HCT116 (cell line): ENCODE measurements at places on chromosomes 4 and X. TPM values are rescaled to one million over a fixed set of nuclear protein-coding genes. Genes with fewer than 3 reads are reported as not detected.

DNA sequence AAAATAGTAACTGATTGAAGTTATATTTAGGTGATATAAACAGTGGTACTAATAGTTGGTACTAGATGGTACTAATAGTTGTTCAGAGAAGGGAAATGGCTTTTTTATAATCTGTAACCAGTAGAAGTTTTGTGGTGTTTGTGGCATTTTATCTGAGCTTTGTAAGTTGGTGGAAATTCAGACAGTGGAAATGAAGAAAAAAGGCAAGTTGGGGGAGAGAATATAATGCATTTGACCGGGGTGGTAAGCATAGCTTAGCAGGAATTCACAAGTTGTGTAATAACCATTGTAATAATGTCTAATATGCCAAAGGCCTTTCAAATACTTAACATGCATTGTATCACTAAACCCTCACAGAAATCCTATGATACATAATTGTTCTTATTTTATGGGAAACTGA lies 36.3 kb downstream of the DTHD1 start:
- DNase-seq = no peak
- H3K4me1 ChIP-seq = no peaks in the 10 kb centered on the region
- no peaks in the 10 kb centered on the region for H3K36me3 ChIP-seq
- no peak overlapping the region for H3K4me3 ChIP-seq

DNA sequence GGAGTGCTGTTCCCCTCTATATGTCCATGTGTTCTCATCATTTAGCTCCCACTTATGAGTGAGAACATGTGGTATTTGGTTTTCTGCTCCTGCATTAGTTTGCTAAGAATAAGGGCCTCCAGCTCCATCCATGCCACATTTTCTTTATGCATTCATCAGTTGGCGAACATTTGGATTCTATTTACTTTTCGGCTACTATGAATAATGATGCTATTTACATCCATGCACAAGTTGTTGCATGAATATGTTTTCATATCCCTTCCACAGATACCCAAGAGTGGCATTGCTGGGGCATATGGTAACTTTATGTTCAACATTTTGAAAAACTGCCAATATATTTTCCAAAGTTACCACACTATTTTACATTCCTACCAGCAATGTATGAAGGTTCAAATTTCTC lies 13.8 kb upstream of the DDX53 start:
- no peaks in the 10 kb centered on the region for H3K4me1 ChIP-seq
- H3K27me3 ChIP-seq = no peaks in the 10 kb centered on the region
- H3K4me3 ChIP-seq = no peak overlapping the region
- no peak overlapping the region for H3K27ac ChIP-seq
- no peak for DNase-seq
- H3K36me3 ChIP-seq = no peaks in the 10 kb centered on the region

- no peak overlapping the region for H3K27ac ChIP-seq
- H3K36me3 ChIP-seq = no peaks in the 10 kb centered on the region
- no peaks in the 10 kb centered on the region for H3K27me3 ChIP-seq
- H3K4me1 ChIP-seq = no peaks in the 10 kb centered on the region
- no peak for DNase-seq
Observed at GRCh38 chrX:67104982-67105757, 438.7 kb upstream of the AR start.

GRCh38 chr4:114599231-114599902 lies 760 bp downstream of the UGT8 start:
- H3K4me1 ChIP-seq = peaks cover 16% of the 10 kb centered on the region
- no peaks in the 10 kb centered on the region for H3K27me3 ChIP-seq
- H3K36me3 ChIP-seq = no peaks in the 10 kb centered on the region
- DNase-seq = peak; percentile 15
- peak overlapping the region; percentile 77 for H3K4me3 ChIP-seq

- no peaks in the 10 kb centered on the region for H3K27me3 ChIP-seq
- H3K27ac ChIP-seq = no peak overlapping the region
- no peak for DNase-seq
- no peaks in the 10 kb centered on the region for H3K4me1 ChIP-seq
- H3K36me3 ChIP-seq = no peaks in the 10 kb centered on the region
- H3K4me3 ChIP-seq = no peak overlapping the region
Observed at GRCh38 chr4:22215084-22215483, 266.5 kb upstream of the KCNIP4 start.

DNA sequence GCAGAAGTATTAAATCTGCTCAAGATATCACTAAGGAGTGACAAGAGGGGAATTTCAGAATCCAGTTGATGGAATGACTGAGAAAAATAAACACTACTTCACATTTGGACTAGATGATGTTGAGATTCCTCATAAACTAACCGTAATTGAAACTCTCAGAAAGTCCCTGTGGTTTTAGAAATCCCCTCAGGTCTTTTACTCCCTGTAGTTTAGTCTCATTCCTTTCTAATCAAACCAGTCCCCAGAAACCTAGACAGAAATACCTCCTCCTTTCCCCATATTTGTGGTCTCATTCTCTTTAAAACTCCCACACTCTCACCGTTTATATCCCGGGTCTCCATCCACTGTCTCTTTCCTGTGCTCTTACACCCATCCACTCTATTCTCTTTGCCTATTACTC lies 15.0 kb upstream of the TLR1 start:
- H3K27ac ChIP-seq = no peak overlapping the region
- no peaks in the 10 kb centered on the region for H3K27me3 ChIP-seq
- no peak overlapping the region for H3K4me3 ChIP-seq
- no peak for DNase-seq
- no peaks in the 10 kb centered on the region for H3K36me3 ChIP-seq

GRCh38 chr4:158111241-158111640 lies 61.6 kb downstream of the GASK1B start:
- DNase-seq = no peak
- no peaks in the 10 kb centered on the region for H3K36me3 ChIP-seq
- no peak overlapping the region for H3K27ac ChIP-seq
- no peaks in the 10 kb centered on the region for H3K4me1 ChIP-seq
- H3K27me3 ChIP-seq = no peaks in the 10 kb centered on the region
- H3K4me3 ChIP-seq = no peak overlapping the region

DNA sequence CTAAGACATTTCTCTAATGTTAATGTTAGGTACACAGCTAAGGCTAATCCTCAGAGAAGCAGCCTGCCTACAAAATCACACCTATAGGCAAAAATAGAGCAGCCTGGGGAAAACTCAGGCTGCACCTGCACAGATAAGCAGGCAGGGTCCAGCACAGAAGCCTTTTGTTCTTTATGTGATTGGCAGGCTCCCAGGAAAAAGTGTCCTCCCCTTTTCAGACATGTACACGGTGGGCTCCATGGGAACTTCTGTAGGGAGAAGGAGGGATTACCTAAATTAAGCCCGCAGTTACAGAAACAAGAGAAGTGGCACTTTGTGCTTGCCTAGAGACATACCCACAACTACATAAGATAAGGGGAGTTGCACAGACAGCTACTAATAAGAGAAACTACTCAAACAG lies 4.0 kb upstream of the HSPA4L start:
- no peaks in the 10 kb centered on the region for H3K27me3 ChIP-seq
- no peak for DNase-seq
- H3K4me3 ChIP-seq = no peak overlapping the region
- no peaks in the 10 kb centered on the region for H3K36me3 ChIP-seq

- no peaks in the 10 kb centered on the region for H3K4me1 ChIP-seq
- no peaks in the 10 kb centered on the region for H3K36me3 ChIP-seq
- no peaks in the 10 kb centered on the region for H3K27me3 ChIP-seq
- DNase-seq = peak; percentile 35
- no peak overlapping the region for H3K4me3 ChIP-seq
Observed at GRCh38 chr4:169492436-169493163, 119.8 kb downstream of the NEK1 start.

- no peaks in the 10 kb centered on the region for H3K36me3 ChIP-seq
- no peak for DNase-seq
- no peak overlapping the region for H3K27ac ChIP-seq
- H3K4me1 ChIP-seq = no peaks in the 10 kb centered on the region
- no peak overlapping the region for H3K4me3 ChIP-seq
Observed at GRCh38 chr4:40292313-40292759, 42.8 kb upstream of the CHRNA9 start.

DNA sequence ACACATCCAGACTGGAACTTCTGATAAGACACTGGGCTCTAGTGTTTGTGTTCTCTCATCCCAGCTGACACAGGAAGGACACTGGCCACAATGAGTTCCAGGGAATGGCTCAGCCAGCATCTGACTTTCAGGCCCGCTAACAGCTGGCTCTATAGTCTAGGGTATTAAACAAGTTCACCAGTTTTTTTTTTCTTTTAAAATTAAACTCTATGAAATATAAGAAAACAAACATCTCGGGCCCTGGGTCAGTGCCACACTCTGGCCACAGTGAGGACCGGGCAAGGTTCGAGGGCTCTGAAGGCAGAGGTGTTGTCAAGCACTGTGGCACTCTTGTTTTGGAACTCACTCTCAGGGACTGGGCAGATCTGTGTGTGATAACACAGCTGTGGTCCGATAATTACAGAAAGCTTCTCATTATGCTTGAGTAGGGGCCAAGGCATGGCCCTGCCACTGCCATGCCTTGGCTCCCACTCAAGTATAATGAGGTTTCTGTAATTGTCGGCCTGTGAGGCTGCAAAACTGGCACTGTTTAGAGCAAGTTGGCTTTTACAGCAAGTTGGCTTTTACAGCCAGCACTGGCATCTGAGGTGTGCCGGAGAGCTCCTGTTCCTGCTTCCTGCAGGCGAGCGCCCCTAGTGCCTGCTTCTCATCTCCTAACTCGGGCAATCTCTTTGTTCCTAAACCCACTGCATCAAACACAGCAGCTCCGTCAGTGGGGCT lies 62.8 kb downstream of the PPP1R2C start:
- no peaks in the 10 kb centered on the region for H3K27me3 ChIP-seq
- no peak overlapping the region for H3K27ac ChIP-seq
- DNase-seq = no peak
- H3K4me1 ChIP-seq = no peaks in the 10 kb centered on the region
- no peak overlapping the region for H3K4me3 ChIP-seq
- no peaks in the 10 kb centered on the region for H3K36me3 ChIP-seq

DNA sequence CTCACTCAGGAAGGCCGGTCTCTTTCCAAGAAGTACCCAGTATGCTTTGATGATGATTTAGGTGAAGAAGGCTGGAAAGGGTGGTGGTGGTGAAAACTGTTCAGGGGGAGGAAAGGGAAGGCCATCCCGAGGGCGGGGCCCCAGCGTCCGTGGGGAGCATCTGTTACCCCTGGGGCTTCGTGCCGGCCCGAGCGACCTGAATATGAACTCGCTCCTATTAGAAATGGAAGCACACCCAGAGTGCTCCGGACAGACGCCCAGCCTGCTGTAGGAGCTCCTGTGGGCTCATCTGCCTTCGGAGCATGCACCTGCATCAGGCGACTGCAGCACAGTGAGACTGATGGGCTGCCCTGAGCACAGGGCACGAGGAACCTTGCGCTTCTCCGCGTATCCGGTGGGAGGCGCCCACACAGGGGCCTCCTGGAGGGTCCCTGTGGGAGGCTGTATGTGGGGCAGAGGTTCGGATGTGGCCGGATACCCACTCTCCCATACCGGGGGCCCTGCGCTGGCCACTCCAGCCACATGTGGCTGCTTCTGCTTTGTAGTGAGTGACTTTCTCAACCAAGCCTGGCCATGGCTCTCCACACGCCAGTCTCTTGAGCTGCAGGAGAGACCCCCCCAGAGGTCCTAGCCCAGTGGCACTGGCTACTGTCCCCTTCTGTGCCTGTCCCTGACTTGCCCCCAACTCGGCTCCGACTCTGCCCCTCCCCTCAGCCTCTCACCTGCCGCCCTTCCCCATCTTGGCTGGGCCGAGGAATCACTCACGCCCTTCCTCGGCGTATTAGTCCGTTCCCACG lies 36.7 kb downstream of the FGFRL1 start:
- H3K4me1 ChIP-seq = peaks cover 38% of the 10 kb centered on the region
- H3K4me3 ChIP-seq = no peak overlapping the region
- no peak overlapping the region for H3K27ac ChIP-seq
- peaks cover 4% of the 10 kb centered on the region for H3K27me3 ChIP-seq
- DNase-seq = no peak
- H3K36me3 ChIP-seq = no peaks in the 10 kb centered on the region

DNA sequence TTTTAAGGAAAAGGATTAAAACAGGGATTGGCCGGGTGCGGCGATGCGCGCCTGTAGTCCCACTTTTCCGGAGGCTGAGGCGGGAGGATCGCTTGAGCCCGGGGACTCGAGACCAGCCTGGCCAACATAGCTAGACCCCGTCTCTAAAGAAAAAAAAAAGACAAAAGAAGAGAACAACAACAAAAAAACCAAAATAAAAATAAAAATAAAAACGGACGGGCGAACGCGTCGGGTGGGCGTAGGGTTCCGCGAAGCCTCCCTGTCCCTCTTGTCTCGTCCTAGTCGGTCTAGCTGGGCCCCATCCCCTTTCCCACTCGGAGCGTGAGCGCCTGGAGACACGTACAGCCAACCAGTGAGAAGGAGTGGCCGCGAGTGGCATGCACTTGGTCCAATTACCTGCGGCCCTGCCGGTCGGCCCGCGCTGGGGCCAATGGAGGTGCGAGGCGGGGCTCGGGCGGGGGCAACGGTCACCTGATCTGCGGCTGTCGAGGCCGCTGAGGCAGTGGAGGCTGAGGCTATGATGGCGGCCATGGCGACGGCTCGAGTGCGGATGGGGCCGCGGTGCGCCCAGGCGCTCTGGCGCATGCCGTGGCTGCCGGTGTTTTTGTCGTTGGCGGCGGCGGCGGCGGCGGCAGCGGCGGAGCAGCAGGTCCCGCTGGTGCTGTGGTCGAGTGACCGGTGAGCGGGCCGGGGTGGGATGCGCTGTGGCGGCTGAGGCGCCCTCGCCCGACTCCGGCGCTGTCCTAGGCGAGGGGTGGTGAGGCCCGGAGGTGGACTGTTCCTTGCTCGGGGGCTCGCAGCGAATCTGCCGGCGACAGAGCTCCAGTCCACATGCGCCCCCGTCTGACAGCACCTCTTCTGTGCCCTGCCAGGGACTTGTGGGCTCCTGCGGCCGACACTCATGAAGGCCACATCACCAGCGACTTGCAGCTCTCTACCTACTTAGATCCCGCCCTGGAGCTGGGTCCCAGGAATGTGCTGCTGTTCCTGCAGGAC lies at the start of gene ATP6AP1:
TSS of gene ATP6AP1 (plus strand) at position 502 of the 996 bp plus-strand sequence. CDS start at position 518, 16 bp downstream.
- peaks cover 22% of the 10 kb centered on the region; the same call in 1 of the 2 replicates for H3K4me1 ChIP-seq
- peak within 1 kb of the TSS; percentile 71 for H3K27ac ChIP-seq
- DNase-seq = peak; percentile 75
- H3K27me3 ChIP-seq = no peaks in the 10 kb centered on the region

DNA sequence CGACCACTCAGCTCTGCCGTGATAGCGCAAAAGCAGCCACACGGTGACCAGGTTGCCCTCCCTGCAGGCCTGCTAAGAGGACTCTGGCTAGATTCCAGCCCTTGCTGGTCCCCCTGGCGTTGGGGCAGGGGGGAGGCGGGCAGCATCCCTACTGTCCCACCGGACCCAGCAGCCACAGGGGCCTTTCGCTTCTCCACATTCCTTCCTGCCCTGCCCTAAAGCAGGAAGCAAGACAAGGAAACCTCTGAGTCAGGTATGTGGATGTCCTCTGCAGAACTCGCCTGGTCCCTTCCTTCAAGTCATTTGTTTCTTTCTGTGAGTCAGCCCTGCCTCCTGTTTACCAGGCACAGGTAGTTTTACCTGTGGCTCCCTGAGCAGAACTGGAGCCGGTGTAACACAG lies 60.2 kb upstream of the CLDN34 start:
- peaks cover 58% of the 10 kb centered on the region for H3K4me1 ChIP-seq
- peak overlapping the region; percentile 30 for H3K4me3 ChIP-seq
- H3K27ac ChIP-seq = peak overlapping the region; percentile 59
- H3K36me3 ChIP-seq = no peaks in the 10 kb centered on the region
- no peaks in the 10 kb centered on the region for H3K27me3 ChIP-seq

NHS gene
- 5.7 TPM for total RNA-seq

MAGEC1 gene
- not detected for total RNA-seq

TRO gene
- 0.25 TPM for total RNA-seq

TRIM60 gene
- total RNA-seq = not detected

MAGEE2 gene
- not detected for total RNA-seq
